ENCODE measurements at places on chromosomes 11 and 22. TPM values are rescaled to one million over a fixed set of nuclear protein-coding genes. Genes with fewer than 3 reads are reported as not detected.

CHST1 gene
- 5.8 TPM for total RNA-seq

P2RX6 gene
- total RNA-seq: 51.2 TPM

HBG2 gene
- not detected for total RNA-seq

RPL27A gene
- 527 TPM for total RNA-seq

APOBEC3B gene
- 23.3 TPM for total RNA-seq

GLB1L3 gene
- not detected for total RNA-seq

TRIM29 gene
- not detected for total RNA-seq

DDX17 gene
- total RNA-seq: 290 TPM

GRCh38 chr11:15793043-15793996, 563.0 kb downstream of the SOX6 start:
- DNase-seq: peak; percentile 75

GRCh38 chr22:32482708-32483107, 8.1 kb downstream of the FBXO7 start:
- DNase-seq: no peak

- DNase-seq: no peak
Measured at GRCh38 chr11:44694443-44694842, 32.3 kb upstream of the TSPAN18 start.

DNA sequence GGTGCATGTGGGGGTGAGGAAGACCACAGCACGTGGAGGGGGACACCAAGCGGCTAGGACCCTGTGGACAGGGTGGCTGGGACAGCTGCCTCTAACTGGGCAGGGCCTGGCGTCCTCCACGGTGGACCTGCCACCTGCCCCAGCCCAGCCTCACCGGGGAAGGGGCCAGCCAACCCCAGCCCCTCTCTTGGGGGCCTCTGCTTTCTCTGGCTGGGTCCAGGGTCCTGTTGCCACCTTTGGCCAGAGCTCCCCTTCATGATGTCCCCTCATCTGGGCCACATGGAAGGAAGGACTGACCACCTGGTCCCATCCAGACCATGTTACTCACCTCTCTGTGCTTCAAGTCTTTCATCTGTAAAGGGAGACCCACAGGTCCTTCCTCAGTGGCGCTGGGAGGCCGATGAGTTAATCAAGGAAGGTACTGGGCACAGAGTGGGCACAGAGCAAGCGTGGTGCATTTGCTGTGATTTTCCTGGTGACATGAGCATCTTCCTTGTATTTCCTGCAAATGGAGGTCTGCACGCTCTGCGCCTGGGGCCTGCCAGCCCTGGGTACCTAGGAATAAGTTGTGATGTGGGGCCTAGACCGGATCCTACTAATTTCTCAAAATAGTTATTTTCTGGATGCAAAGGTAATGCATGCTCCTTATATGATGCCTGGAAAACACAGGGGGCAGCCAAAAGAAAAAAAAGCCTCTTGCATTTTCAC, 538.4 kb downstream of the TBC1D22A start:
- no peak for DNase-seq

DNA sequence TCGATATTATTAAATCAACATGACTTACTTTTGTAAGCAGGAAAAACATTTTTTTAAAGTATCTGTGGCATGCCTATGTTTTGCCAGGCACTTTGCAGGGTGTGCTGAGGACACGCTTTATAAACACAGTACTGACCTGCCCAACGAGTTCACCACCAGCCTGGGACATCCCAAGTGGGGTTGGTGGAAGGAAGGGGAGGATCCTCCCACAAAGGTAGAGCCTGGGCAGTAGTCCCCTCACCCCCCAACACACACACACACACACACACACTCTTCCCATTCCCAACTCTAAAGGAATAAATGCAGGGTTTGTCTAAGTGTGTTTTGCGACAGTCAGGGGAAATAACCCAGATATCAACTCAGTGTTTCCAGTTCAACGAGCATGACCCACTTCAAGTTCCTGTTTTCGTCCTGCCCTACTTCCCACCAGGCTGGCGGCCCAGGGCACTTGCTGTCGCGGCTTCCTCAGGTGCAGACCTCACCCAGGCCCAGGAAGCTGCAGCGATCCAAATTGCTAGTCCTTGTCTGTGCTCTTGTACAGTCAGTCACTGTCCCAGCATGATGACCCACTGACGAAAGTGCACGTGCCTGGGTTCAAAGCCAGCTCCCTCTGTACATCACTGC, 3.1 kb downstream of the CERK start:
- no peak for DNase-seq

DNA sequence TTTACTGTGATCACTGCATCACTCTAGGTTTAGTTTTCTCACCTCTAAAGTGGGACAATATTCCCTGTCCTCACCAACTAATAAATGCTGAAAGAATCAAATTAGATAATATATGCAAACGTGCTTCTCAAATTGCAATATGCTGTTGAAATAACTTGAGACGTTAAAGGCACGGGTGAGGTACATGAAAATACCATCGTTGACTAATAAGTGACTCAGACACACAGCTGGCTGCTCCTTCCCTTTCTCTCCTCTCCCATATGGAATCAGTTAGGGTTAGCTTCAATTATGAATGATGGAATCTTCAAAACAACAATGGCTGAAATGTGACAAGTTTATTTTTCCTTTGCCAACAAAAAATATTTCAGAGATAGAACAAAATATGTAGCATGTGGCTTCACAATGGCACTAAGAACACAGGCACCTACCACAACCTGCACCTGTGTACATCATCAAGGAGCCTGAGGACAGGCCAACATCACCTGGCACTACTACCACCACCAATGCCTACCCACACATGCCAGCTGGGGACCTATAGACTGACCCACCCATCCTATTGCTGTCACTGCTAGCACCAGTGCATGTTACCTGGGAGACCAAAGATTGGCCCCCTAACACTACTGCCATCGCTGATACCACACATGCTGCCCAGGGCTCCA, 13.7 kb downstream of the GDPD4 start:
- DNase-seq: peak; percentile 90

GRCh38 chr22:40426594-40427333, 56.4 kb downstream of the SGSM3 start:
- DNase-seq: peak; percentile 90

DNA sequence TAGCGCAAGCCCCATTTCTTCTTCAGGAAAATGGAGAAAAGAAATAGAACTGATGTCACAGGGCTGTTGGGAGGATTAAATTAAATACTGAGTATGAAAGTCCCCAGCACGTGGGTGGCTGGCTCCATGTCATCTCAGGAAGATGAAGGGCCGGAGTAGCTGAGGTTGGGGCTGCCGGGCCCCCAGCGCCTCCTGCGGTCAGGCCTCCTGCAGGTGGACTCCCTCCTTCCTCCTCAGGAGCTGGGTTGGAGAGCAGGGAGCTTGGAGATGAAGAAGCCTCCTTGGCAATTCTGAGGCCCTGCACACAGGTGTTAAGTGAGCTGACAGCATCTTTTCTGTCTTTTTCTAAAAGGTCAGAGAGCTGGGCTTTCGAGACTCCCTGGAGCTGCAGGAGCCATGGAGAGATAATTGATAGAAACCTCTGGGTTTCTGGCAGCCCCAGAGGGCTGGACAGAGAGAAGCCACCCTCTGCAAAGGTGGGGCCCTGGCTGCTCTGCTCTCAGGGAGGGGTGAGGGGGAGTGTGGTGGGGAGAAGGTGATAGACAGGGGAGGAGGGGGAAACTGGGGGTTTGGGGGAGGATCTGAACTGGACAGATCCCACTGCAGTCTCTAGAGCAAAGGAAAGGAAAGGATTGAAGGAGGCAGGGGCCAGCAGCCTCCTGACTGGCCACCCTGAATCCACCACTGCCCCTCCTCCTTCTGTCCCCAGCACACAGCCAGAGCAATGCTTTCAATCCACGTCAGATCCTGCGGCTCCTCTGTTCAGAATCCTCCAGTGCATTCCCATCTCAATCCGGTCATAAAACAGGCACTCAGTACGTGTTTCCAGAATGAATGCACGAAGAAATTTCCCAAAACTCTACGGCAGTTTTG, 210.8 kb downstream of the CEP164 start:
- DNase-seq: no peak

DNA sequence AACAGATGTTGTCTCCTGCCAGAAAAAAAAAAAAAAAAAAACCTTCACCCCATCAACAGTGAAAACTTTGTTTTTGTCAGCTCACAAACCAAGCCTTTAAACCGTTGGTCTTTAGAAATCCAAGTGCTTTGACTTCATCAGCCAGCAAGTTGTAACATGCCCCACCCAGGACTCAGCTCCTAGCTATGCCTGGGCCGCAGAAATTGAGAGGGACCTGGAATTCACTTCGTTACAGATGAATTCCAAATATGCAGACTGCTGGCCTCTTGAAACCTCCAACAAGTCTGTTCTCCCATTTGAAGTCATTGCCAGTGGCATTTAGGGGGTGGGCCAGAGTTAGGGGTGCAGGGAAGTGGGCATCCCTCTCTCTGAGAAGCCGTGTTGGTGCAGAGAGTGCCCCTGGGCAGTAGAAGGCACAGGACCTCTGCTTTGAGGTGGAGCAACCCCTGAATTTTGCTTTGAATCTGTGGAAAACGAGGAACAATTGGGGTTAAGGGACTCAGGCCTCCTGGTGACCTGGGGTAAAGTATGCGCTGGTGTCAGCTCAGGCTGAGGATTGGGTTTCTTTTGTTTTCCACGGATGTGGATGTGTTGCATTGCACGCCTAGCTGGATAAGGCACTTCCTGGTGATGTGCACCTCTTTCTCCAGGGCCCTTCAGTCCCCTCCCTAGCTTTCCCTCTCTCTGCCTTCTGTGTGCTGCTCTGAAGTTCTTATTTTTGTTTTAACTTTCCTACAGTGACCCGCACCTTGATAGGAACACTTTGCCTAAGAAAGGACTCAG, 109.5 kb downstream of the DBX1 start:
- no peak for DNase-seq

Data from LHCN-M2 (cell line).